ENCODE measurements at places on chromosomes 12 and 14.

DNA sequence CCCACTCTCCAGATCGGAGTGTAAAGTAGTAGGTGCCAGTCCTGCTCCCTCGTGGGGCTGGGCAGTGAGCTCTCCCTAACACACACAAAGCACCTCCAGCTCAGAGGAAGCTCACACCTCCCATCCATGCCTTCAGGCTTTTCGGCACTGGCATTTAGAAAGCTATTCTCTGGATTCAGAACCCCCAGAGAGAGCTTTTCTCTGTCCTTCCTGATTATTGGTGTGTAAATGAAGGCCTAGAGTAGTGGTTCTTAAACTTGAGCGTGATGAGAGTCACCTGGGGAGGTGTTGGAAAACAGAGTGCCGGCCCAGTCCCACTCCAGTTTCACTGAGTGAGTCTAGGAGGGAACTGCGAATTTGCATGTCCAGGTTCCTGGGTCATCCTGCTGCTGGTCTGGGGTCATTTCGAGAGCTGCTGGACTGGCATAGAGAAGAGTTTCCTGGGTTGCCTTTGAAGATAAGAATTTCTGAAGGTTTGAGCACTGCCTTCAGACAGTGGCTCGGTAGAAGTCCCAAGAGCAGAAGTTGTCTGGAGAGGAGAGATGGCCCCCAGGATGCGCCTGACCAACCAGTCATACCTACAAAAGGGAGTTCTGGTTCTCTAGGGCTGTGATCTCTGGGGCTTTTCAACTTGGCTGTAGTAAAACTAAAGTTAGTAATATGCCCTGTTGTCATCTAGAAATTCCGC, 15.1 kb downstream of the CD9 start:
- no peak for DNase-seq

GRCh38 chr14:69960296-69960695, 81.1 kb downstream of the SMOC1 start:
- no peak for DNase-seq

GRCh38 chr12:120287491-120287890, 4.2 kb downstream of the RNU4-2 start:
- DNase-seq: no peak

- DNase-seq: no peak
These were observed 228.2 kb upstream of the SFSWAP start for GRCh38 chr12:131482686-131483085.

GRCh38 chr14:74915826-74916225, 7.2 kb downstream of the RPS6KL1 start:
- no peak for DNase-seq

GRCh38 chr12:55733858-55734257, 5.0 kb upstream of the CD63 start:
- DNase-seq: no peak
